Liver (tissue), 10 donors: ENCODE measurements at places on chromosomes 4 and X. TPM values are rescaled to one million over a fixed set of nuclear protein-coding genes. Genes with fewer than 3 reads are reported as not detected.

Gene NALF2
- polyA plus RNA-seq, result 0.18 TPM

DNA sequence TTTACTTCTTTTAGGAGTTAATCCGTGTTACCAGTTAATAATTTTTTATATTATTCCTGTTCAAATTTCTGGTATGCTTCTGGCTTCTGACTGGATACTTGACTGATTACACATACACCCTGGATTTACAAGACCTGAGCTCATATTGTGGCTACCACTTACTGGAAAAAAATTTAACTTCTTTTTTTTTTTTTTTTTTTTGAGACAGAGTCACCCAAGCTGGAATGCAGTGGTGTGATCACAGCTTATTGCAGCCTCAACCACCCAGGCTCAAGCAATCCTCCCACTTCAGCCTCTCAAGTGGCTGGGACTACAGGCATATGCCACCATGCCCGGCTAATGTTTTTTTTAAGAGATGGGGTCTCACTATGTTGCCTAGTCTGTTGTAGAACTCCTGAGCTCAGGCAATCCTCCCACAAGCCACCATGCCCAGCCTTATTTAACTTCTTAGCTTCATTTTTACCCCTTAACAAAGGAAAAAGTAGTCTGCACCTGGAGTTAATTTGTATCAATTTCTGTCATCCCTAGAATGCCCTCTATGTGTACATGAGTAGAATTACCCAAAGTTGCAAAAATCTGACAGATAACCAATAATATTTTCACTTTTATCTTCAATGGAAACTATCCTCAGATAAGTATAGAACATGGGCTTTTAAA, 50.3 kb downstream of the TMEM165 start:
- DNase-seq, result no peak

DNA sequence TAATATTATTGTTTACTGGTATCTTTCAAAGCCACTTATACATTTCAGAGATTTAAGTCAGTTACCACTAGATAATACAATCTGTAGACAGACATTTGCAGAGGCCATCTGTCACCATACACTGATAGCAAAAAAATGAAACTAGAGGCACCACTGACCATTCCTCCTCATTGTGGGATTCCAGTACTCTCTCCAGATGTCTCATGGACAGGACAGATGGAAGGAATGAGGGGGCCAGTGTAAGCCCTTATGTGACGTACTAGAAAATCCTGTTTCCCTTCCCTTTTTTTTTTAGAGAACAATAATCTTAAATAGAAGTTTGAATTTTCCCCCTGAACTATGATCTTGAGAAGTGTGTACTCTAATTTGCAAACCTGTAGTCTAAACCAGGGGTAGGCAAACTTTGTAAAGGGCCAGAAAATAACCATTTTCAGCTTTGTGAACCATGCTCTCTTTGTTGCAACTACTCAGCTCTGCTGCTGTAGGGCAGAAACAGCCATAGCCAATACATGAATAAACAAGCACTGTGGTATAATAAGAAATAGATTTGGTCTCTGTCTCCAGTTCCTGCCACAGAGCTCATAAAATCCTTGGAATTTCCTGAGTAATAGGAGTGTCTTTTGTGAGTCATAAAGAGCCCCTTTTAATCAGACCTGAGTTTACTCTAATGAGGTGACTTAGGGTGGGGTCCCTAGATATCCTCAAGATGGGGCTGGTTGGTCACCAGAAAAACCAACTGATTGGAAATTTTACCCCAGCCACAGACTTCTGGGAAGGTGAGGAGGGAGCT, 90.4 kb downstream of the MOSPD2 start:
- no peak for DNase-seq

GRCh38 chr4:182906786-182907185, 10.4 kb downstream of the DCTD start:
- no peak for DNase-seq

- DNase-seq, result no peak
These were observed 33.5 kb downstream of the HTRA3 start for GRCh38 chr4:8303081-8303480.

DNA sequence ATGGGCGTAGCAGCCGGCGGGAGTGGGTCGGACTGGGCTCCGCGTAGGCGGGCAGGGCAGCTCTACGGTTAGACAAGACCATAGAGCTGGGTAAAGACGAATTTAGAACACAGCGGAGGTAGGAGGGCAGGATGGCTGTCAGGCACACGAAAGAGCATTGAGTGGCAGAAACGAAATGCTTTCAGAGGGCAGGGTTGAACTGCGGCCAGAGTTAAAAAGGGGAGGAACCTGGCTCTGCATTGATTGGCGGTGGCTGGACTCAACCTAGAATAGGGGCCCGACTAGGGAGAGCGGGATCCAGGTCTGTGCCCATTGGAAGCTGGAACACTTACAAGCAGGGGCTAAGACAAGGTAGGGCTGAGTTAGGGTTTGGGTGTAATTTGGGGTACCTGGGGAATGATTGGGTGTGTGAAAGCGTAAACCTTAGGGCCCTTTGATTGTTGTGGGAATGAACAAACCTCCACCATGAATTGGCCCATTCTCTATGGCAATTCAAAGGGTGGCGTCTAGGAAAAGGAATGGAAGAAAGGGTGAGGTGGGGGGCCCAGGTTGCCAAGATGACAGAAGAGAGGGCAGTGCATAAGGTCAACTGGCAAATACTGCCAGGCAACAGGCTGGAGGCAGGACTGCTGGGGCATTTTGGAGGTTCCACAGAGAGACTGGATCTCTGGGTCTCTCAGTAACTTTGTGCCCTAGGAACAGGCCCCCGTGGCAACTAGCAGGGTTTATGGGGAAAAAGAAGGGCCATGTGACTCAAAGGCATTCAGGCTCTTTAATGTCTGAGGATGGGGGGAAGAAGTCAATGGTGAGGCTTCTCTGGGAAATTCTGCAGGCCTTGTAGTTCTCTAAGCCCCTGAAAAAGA, 911 bp upstream of the ELK1 start:
- DNase-seq, result no peak

GRCh38 chrX:34849371-34849770, 93.2 kb upstream of the FAM47B start:
- no peak for DNase-seq

DNA sequence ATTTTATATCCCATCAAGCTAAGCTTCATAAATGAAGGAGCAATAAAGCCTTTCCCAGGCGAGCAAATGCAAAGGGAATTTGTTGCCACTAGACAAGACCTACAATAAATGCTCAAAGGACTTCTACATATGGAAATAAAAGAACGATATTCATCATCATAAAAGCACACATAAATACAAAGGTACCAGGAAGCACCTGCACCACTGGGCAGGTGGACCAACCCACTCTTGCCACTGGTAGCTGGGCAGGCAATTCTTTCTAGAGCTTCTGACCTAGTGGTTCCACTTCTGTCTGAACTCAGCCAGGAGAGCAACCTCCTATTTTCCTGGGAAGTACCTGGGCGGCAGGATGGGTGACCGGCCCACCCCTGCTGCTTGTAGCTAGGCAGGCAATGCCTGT, 237.2 kb upstream of the ITM2A start:
- DNase-seq, result no peak

Gene LDOC1
- polyA plus RNA-seq, result 2.8 TPM

Gene ARMCX4
- 1.9 TPM for polyA plus RNA-seq

DNA sequence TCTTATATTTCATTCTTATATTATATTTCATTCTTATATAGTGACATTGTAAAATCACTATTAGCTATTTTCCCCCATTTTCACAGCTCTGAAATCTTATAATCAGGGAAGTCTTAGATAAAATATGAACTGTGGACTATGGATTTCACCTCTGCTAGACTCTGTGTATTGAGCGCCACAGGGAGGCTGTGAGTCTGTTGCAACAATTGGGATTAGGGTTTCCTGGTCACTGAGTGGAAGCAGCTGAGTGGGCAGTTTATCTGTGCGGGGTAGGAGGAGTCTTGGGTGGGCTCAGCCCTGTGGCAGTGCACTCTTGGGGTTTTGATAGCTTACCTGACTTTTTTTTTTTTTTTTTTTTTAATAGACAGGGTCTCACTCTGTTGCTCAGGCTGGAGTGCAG, 249.5 kb downstream of the PTTG2 start:
- DNase-seq, result no peak

DNA sequence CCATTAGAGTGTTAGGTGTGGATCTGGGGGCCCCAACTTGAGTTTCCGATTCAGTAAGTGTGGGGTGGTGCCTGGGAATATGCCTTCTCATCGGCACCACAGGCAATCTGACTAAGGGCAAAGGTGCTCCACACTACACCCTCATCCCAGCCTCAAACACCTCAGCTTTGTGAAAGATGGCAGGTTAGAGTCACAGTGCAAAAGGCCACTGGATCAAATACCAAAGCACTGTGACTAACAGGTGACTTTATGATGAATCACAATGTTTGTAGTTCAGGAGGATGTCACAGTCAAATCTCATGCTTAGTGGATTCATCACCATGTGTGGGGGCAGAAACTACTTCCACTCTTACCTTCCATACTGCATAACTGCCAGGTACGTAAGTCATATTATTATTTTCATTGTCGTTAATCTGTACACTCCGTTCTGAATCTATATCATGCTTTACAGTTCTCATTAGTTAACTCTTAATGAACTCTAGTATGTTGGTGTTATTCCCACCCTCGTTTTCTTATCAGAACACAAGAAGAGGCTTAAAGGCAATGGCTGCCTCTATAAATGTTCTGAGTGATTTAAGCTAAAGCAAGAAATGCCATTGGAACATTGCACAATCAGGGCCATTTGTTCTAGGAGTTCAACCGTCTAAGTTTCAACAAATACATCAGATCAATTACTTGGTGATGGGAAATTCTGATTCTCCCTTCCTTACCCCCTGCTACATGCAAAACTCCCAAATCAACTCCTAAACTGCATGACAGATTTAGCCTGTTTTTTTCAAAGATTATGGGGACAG, 50.2 kb downstream of the PRKG2 start:
- DNase-seq, result no peak

DNA sequence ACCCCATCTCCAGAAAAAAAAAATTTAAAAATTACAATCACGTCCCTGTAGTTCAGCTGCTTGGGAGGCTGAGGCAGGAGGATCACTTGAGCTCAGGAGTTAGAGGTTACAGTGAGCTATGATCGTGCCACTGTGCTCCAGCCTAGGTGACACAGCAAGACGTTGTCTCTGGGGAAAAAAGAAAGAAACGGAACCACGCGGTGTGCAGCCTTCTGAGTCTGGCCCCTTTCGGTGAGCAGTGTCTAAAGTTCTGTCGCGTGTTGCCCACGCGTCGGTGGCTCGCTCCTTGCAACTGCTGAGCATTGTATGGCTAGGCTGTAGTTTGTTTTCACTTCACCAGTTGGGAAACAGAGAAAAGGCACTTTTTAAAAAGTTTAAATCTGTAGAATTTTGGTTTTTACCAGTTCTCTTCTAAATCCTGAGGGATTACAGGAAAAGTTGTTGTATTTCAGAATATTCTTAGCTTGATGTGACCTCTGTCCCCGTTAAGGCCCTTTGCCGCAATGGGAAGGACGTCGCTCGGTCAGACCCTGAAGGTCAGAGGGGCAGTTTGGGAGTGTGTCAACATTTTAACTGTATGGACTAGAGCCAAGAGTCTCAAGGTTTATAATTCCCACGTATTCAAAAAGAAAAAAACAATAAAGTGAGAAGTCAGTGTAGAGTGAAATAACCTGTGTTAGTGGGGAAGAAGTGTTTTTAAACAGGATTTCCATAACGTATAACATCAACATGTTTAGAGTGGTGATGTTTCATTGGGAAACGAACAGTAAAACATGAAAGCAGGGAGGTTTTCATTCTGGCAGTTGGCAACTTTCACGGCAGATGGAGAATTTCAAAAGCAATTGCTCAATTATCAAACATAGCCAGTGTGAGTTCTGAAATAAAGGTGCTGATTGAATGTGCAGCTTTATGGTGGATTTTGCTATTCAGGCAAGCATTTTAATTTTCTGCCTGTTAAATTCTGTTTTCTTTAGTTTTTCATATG, 45.8 kb upstream of the MSANTD1 start:
- DNase-seq, result no peak

GRCh38 chrX:149312988-149313387, 192.1 kb downstream of the IDS start:
- DNase-seq, result no peak
